ENCODE measurements at places on chromosomes 12 and 14. TPM values are rescaled to one million over a fixed set of nuclear protein-coding genes. Genes with fewer than 3 reads are reported as not detected.

PRH2 gene
- 2.3 TPM for total RNA-seq

RNU6-8 gene
- total RNA-seq, result not detected

PTPRB gene
- total RNA-seq, result 0.60 TPM

CYP46A1 gene
- under 0.01 TPM for total RNA-seq

PLBD1 gene
- total RNA-seq, result 4.2 TPM

ALDH2 gene
- total RNA-seq, result 98.0 TPM

LRP1-AS gene
- total RNA-seq, result not detected

KRT6C gene
- total RNA-seq, result not detected
